ENCODE measurements at places on chromosomes 5 and 9.

DNA sequence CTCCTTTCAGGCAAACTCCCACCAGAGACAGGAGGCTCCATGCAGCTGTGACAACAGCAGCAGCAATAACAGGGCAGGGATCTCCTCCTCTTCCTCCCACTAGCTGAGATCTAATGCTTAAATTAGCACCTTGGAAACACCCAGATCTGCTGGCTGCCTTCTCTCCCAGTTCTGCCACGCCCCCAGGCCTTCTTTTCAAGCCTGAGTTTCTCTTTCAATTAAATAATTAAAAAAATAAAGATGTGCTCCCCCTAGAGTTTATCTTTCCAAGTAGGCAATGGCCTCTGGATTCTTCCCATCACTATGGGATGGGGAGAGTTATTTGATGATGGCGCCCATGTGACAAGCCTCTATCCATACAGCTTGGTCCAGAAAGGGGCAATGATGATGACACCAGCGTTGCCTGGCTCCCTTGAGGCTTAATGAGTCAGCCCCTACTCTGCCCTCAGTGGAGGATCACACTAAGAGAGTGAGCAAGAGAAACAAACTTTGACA, 3.8 kb downstream of the FAM219A start:
- DNase-seq: peak; percentile 73

GRCh38 chr5:72189146-72189545, 81.9 kb downstream of the MAP1B start:
- DNase-seq: no peak

DNA sequence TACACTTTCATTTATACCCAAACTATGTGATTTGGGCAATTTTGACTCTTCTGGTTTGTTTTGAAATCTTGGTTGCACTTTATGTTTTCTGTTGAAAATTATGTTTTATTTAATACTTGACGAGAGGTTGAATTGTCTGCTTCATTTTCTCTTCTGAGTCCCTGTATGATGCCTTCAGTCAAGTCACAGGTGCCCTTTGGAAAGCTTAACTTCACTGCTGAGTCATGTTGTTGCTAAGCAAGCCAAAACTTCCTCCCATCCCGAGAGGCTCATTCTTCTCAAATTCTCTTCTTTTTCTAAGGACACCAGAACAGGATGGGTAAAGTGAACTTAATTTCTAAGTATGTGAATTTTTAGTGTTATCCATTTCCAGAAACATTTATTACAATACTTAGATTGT, 455.3 kb upstream of the PTGER4 start:
- peak; percentile 49 for DNase-seq

DNA sequence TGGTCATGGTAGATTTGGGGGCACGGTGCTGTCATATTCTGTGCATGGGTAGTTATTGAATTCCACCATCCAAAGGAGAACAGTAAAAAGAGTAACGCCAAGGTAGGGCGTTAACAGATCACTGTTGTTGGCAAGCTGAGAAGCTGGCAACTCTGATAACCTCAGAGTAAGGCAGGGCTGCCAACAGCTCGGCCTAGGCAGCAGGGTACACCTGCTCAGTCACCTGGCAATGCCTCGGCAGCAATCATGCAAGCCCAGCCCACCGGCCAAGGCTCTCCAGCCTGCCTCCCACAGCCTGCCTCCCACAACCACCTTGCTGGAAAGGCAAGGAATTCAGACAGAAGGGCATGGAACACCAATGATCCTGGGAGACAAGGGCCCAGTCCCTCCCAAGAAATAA, 63.9 kb downstream of the KLHL3 start:
- DNase-seq: no peak

- DNase-seq: no peak
Observed at GRCh38 chr5:150489360-150490295, 18.3 kb upstream of the NDST1 start.

DNA sequence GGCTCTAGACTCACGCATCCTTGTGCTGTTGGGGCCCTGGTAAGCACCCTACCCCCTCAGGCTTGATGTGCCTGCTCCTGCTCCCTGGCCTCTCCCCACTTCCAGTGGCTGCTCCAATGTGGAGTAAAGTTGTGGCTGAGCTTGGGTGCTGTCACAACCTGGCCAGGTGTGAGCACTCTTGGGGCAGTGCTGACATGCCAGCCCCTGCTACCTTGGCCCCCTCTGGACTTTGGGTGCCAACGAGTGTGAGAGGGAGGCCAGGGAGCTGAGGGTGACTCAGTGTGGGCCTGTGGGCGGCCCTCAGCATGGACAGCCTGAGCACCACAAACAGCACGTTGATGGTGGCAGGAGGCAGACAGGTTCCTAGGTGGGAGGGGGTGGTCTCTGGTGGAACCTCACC, 870.2 kb upstream of the C9orf72 start:
- DNase-seq: no peak
